ENCODE measurements at places on chromosomes 4 and X.

- no peak for DNase-seq
These were observed 64.7 kb upstream of the UBQLN2 start for GRCh38 chrX:56498756-56499155.

DNA sequence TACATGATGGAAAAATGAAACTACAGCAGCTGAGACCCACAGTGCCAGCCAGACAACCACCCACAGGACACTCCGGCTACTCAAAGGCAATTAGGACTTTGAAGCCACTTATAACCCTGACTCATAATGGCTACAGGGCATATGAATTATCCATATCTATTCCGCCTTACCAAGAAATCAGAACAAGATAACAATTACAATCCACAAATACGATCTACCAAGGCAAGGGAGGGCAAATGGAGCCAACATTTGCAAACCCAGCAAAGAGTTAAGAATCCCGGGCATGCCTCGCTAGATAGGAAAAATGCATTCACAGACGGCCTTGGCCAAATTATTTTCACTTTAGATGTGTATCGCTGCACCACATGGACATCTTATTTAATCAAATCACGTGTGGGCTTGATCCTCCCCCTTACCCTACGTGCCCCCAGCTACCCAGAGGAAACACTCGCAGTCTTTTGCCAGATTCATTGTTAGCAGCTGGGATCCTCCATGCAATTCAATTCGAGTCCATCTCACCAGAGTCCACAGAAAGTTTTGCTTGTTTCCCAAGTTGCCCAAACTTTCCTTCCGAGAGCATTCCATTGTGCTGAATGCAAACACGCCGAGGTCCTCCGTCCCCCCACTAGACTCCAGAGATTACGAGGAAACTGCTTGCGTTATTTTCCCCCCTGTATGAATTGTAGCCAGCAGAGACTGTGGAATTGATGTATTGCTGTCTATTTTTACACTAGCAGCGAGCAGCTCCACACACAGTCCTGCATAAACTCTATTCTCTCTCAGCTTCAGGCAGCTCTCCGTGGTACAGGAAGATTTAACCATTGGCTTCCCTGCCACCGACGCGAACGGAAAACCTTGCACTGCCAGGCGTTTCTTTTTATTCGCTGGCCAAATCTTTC, 1.2 kb downstream of the PPARGC1A start:
- DNase-seq, result no peak

DNA sequence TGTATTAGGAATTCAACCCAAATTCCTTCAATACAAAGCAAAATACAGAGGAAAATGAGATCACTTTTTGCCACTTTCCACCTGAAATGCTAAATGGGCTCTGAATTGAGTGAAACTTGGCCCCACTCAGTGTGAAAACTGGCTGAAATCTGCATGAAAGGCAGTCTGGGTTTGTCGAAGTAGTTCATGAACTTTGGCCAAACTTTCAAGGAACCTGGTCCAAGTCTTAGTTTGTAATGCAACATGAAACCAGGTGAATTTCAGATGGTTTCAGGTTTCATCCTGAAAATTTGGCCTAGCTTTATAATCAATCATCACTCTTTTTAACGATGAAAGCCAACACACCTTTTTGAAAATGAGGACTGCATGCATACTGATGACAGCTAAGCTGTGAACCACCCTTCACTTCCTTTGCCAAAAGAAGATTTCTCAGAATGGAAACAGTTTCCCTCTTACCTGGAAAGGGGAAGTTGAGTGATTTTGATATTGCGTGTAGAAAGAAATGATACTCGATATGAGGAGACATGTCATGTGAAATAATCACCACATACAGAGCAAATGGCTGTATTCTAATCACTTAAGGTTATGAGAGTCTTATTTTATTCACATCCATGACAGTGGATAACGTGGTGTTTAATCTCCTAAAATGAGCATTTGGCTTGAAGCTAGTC, 209.9 kb upstream of the ETNPPL start:
- no peak for DNase-seq

- DNase-seq, result no peak
These were observed 385.6 kb upstream of the PCDH10 start for GRCh38 chr4:132763465-132763864.

- no peak for DNase-seq
These were observed 14.5 kb downstream of the TMEM175 start for GRCh38 chr4:946517-947471.

DNA sequence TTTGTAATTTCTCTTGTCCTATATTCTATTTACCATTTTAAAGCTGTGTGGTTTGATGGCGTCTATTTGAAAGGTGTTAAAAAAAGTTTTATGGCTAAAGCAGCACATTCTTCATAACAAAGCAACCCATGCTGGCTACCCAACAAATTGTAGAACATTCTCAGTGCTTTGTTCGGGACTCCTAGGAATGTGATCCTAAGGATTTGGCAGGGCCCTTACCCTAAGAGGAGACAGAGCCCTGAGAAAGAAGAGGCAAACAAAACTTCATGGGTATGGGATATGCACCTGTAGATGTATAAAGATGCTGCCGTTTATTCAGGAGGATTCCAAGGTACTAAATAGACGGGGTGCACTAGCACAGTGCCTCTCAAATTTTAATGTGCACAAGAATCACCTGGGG, 370.8 kb upstream of the DIPK2B start:
- no peak for DNase-seq

GRCh38 chr4:4541040-4541631, 712 bp downstream of the STX18 start:
- peak; percentile 36 for DNase-seq
